ENCODE measurements at places on chromosomes 13 and 19.

DNA sequence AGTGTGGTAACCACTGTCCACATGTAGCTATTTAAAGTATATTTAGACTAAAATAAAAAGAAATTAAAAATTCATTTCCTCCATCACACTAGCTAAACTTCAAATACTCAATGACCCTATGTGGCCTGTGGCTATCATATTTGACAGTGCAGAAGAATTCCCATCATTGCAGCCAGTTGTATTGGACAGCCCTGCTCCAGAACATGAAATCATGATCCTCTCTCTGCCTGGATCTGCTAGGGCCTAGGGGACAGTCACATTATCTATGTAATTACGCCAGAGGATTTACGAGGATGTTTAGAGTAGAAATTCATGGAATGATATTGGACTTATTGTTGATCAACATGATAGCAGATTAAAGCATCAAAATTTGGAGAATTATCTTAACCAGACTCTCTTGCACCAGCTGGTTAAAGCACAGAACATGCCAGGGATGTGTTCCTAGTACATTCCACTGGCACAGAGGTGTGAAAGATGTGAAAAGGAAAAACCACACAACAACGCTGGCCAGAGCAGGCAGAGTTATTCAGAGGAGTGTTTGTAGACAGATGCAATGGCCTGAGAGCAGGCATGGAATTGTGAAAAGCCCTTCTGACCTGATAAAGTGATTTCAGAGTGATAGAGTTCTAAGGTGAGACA is 108.9 kb upstream of the STARD13 start:
- DNase-seq: no peak

GRCh38 chr13:100542826-100543156 is 45.8 kb downstream of the GGACT start:
- DNase-seq: no peak

GRCh38 chr13:110882972-110883371 is 31.9 kb downstream of the ANKRD10 start:
- DNase-seq: no peak

- no peak for DNase-seq
Measured at GRCh38 chr13:27774651-27775050, 17.6 kb upstream of the GSX1 start.

GRCh38 chr19:5091018-5091683 is 122.2 kb downstream of the KDM4B start:
- DNase-seq: no peak

- no peak for DNase-seq
Measured at GRCh38 chr13:26882731-26883130, 122.1 kb upstream of the GPR12 start.

- no peak for DNase-seq
Measured at GRCh38 chr13:90084684-90085290, 1262.7 kb upstream of the MIR17HG start.

GRCh38 chr13:32362574-32362973 is 47.3 kb downstream of the BRCA2 start:
- no peak for DNase-seq

GRCh38 chr19:13763265-13763664 is 1.1 kb upstream of the MRI1 start:
- no peak for DNase-seq

GRCh38 chr19:41821003-41821735 is 23.3 kb downstream of the LYPD4 start:
- DNase-seq: peak; percentile 86

GRCh38 chr13:110644892-110645521 is 29.7 kb downstream of the NAXD start:
- peak; percentile 46 for DNase-seq

DNA sequence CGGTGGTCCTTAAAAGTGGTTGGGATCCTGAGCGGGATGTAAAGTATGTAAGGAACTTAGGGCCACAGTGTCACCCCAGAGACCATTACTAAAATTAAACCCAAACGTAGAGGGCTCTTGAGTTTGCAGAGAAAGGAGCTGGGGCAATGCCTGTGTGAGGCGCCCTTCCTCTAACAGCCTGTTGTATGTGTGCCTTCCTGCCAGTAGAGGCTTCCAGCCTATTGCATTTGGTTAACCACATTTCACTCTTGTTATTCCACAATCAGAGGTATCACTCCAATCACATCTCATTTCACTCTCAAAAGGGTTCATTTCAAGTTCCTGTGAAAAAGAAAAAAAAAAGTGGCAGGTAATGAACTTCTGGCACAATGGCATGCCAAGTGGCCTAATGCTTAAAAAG is 29.4 kb downstream of the DIAPH3 start:
- DNase-seq: no peak

GRCh38 chr13:98447881-98448641 is 128.8 kb downstream of the STK24 start:
- no peak for DNase-seq

DNA sequence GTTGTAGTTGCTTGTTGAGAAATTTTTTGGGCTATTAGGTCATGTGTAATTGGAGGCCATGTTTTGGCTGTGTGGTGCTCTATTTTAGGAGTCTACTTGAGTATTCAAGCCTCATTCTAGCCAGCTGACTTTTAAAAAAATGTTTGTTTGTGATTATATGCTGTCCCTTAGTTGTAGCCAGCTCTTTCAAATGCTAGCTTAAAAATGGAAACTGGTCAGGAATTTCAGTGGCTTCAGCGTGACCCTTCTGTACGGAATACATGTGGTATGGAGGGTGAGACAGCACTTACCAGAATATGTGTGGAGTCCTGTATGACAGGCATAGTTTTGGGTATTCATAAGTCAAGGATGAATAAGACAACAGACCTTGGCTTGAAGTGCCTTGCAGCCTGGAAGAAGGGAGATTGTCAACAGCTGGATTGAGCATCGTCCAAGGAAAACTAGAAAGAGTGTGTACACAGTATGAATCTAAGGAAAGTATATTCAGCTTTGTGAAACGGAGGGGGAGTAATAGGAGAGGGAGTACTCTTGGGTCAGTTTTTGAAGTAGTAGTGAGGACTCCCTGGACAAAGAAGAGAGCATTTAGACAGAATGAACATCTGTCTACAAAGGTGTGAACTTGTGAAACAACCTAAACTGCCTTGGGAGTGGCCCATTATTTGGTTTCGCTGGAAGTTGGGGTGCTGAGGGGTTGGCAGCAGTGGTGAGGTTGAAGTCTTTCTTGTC is 20.0 kb upstream of the WTIP start:
- no peak for DNase-seq

DNA sequence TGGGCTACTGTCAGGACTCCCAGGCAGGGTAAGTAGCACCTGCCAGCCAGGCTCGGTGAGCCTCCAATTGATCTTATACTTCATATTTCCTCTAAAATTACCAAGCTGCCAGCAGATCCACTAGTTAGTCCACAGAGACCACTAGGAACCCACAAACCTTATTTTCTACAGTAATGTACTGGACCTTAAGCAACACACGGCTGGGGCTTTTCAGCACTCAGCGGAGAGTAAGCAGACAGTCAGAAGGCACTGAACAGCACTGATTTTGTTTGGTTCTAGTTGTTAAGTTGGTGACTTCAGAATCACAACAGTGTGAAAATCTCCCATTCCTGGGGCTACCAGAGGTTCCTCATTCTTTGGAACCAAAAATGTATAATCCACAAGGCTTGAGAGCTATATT is 56.1 kb downstream of the MRPL57 start:
- DNase-seq: no peak

- no peak for DNase-seq
Measured at GRCh38 chr19:55082020-55082851, 6.6 kb downstream of the EPS8L1 start.

GRCh38 chr13:59673286-59673685 is 490.4 kb downstream of the DIAPH3 start:
- no peak for DNase-seq

DNA sequence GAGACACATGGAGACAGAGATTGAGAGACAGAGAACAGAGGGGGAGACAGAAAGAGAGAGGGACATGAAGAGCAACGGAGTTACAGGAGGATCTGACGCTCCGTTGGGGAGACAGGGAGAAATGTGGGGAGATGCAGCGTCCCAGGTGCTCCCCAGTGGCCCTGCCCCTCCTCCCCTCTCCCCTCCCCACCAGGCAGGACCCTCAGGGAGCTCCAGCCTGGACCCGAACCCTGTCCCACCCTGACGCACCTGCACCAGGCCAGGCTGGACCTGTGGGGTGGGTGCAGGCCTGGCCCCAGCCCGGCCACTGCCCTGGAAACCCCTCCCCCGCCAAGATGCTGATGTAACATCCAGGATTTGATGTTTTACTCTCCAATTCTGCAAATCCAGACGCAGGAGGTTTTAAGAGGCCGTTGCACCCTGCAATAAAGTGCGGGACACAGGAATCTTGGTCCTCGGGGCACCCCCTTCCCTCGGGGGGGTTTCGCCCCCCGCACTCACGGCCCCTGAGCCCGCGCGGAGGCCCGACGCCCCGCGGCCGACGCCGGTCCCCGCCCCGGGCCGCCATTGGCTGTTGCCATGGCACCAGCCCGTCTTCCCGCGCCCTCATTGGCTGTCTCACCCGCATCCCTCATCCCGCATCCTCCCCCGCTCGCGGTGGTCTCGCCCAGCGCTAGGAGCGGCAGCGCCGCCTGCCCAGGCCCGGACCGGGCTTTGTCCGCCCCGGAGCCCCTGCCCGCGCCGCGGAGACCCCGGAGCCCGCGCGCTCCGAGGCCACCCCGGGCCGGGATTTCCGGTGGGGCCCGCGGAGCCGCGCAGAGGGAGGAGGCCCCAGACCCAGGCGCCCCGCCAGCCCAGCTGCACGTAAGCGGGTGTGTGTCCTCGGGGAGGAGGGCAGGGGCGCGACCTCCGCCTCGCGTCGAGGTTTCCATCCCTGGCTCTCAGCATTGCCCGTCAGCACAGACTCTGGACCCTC is at the start of gene APC2:
TSS of gene APC2 (plus strand) at position 655 of the 976 bp plus-strand sequence. CDS start 2,881 bp downstream, outside the sequence.
- no peak for DNase-seq

- DNase-seq: no peak
Measured at GRCh38 chr13:92694047-92694446, 532.6 kb upstream of the GPC6 start.

GRCh38 chr13:37791699-37792098 is 77.9 kb downstream of the TRPC4 start:
- no peak for DNase-seq

GRCh38 chr13:71171740-71172139 is 695.3 kb downstream of the DACH1 start:
- DNase-seq: no peak

- no peak for DNase-seq
Measured at GRCh38 chr19:33064792-33065550, at the start of gene RHPN2. Gene RHPN2, minus strand, starts transcription at chr19:33064888. Its CDS starts 36 bp downstream, at chr19:33064852.

- no peak for DNase-seq
Measured at GRCh38 chr13:94182185-94182761, 297.2 kb downstream of the DCT start.

DNA sequence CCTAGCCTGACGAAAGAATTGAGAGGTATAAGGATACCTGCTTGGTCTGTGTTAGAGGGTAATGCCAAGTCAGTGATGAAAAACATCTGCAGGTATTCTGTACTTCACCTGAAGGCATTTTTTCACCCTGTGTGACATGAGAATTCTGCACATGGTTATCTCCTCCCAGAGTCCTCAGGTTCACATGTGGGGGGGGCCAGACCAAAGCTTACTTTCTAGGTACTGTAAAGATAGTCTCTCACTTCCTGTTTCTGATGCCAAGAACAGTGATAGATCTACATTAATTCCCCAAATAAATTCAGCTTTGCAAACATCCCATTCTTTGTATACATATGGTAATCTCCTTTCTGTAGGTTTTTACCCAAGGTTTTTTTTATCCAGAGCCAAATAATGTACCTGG is 53.4 kb downstream of the GPC6 start:
- DNase-seq: no peak

DNA sequence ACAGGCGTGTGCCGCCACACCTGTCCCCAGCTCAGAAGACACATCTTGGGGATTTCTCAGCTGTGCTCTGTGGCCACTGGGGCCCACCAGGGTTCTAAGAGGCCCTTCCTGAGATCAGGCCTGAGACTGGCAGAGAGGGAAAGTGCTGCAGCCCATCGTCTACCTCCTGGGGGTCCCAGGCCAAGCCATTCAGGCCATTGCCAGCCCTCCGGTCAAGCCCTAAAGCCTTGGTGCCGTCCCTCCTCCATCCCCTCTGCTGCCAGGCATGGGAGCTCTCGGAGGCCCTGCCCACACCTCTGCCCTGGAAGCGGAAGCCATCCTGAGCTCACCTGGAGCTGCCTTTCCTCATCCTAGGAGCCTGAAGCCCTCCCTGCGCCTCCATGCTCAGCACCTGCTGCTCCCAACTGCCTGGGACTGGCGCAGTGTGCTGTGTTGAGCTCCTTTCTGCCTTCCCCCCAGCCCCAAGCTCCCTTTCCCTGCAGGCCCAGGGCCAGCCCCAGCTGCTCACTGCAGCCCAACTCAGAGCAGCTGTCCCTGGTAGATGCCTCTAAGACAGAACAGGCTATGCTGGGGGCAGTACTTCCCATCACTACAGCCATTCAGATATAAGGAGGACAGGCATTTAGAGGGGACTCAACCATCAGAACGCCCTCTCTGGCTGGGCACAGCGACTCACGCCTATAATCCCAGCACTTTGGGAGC is 2.9 kb downstream of the SLC7A9 start:
- DNase-seq: no peak

DNA sequence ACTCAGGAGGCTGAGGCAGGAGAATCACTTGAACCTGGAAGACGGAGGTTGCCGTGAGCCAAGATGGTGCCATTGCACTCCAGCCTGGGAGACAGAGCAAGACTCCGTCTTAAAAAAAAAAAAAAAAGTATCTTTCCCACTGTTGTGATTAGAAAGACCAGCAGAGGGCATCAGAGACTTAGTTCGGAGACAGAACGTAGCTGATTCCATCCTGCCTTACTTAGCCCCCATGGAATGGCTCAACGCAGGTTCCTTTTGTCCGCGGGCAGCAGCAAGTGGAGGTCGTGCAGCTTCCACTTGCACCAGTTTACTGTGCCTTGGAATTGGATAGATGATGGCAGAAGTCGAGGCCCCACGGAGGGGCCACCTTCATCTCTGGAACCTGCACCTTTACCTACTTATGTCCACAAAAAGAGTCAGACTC is 8.1 kb downstream of the TIMM29 start:
- DNase-seq: peak; percentile 81

DNA sequence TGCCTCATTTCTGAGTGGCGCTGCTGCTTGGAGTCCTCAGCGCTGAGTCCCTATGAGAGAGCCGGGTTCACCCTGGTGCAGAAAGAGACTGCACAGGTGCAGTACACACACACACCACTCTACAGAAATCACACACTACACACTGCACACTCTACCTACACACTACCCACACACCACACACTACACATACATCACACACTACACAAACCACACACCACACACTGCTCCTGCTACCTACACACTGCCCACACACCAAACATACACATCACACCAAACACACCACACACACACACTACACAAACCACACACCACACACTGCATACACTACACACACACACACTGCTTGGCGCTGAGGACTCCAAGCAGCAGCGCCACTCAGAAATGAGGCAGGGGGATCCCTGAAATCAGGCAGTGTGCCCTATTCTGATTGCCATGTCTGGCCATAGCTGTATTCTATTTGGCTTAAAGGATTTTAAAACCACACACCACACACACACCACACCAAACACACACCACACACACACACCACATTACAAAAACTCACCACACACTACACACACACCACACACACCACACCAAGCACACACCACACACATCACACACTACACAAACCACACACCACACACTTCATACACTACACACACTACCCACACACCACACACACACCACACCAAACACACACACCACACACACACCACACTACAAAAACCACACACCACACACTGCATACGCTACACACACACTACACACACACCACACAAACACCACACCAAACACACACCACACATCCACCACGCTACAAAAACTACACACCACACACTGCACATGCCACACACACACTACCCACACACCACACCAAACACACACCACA is 4.9 kb downstream of the MAG start:
- DNase-seq: no peak

GRCh38 chr19:29255912-29256311 is 43.0 kb upstream of the UQCRFS1 start:
- no peak for DNase-seq
